ENCODE measurements at places on chromosomes 3 and 15.

DNA sequence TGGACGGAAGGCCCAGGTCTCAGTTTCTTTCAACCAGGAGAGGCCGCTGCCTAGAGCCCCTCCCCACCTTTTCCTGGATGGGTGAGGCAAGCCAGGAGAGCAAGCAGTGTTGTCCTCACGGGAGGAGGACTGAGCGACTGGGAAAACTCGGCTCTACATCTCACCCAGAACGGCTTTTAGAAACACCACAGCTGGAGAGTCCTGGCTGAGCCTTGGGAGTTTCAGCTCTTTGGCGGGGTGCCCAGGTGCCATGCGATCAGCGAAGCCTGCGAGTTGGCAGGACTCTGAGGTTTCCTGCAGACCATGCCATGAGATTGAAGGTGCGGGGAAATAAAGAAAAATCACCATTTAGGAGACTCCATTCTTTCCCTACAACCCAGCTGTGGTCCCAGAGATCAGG is 26.0 kb downstream of the PPCDC start:
- no peak for DNase-seq

DNA sequence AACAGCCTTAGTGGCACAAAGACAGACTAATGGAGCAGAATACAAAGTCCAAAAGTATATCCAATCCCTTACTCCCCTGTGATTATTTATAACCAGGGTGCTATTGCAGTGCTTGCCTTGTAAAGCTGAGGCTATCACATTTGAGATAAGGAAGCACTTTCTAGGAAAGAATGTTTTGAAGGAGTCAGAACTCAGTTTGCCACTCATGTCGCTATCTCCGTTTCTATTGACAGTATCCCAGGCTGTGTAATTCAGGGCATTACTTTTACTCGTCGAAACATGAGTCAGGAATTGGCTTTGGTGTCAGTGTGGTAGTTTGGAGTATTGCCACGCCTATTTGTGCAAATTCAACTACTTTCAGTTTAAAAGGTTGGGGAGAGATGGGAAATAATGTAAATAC is 78.4 kb downstream of the FBXL2 start:
- peak; percentile 76 for DNase-seq

DNA sequence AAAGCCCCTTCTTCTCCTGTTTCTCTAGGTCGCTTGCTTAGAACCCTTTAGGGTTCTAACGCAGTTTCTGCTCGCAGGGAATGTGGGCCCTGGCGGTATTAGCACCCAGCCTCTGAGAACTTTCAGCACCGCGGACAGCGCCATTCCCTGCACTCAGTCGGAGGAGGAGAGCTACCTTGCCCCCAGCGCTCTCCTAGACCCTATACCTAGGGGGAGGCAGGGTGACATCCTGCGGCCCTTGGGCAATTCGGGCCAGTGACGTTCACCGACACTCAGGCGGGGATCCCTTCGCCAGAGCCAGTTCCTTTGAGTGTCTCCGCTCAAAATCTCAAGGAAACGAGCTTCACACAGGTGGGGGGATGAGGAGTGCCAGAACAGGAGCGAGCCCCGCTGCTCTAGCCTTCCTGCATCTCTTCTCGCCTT is 1.3 kb downstream of the SLC7A14 start:
- peak; percentile 63 for DNase-seq

- DNase-seq = no peak
These were observed 126.3 kb upstream of the NANOGP8 start for GRCh38 chr15:35211240-35211902.

DNA sequence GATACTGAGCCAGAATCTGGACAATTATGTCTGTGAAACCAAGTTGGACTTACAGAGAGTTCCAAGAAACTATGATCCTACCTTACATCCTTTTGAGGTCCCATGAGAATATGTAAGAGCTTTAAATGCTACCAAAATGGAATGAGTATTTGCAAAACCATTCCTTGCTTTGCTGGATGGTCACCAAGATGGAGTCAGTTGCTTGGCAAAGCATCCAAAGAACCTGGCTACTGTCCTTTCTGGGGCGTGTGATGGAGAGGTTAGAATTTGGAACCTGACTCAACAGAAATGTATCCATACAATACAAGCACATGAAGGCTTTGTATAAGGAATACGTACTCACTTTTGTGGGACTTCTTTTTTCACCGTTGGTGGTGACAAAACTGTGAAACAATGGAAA is 36.2 kb downstream of the AP4E1 start:
- peak; percentile 19 for DNase-seq

DNA sequence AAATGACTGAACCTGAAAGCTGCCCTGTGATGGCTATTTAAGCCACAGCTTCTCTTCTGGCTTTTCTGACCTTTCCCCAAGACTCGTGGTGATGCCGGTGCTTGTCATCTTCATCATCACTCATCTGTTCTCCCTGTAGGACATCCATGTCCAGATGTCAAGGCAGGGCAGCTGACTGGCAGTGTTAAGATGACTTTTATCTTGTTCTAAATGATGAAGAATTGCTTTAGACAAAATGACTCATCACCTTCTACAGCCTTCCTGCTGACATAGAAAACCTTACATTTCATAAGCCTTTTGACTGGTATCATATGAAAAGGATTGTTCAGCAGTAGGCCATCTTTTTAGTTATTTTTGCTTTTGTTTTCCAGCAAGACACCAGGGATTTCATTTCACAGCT is 67.0 kb upstream of the GPR149 start:
- peak; percentile 10 for DNase-seq

- no peak for DNase-seq
These were observed 42.7 kb upstream of the TFRC start for GRCh38 chr3:196124608-196125007.

- no peak for DNase-seq
These were observed 14.2 kb downstream of the CHRM5 start for GRCh38 chr15:33982516-33982915.

- DNase-seq = no peak
These were observed 1.2 kb downstream of the RASGRF1 start for GRCh38 chr15:79089331-79089889.

DNA sequence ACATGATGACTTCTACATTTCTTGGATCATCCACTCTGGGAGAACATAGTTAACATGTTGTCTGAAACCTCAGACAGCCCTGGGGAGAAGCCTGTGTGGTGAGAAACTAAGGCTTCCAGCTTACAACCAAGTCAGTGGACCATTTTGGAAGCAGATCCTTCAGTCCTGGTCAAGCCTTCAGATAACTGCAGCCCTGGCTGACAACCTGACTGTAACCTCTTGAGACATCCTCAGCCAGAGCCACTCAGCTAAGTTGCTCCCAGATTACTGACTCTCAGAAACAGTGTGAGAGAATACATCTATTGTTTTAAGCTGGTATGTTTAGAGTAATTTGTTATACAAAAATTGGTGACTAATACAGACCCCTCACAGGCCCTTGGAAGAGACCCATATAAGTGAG is 50.9 kb upstream of the KPNA4 start:
- DNase-seq = peak; percentile 9

DNA sequence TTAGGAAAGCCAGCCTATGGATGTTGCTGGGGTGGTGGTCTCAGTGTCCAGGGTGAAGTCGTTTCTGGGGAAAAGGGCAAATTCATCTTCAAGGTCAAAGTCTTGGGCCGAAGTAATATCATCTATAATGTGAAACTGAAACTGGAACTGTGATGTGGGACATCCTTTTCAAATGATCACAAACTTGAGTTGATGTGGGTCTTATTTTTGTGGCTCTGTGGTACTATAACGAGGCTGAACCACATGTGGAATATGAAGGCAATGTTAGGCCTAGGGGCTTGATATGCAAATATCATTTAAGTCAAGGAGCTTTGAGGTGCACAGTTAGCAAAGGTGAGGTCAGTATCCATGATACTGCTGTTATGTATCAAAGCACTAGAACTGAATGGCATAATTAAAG is 1.5 kb upstream of the CD200R1L start:
- no peak for DNase-seq

GRCh38 chr3:110139821-110140220 is 802.5 kb upstream of the DPPA4 start:
- DNase-seq = no peak

DNA sequence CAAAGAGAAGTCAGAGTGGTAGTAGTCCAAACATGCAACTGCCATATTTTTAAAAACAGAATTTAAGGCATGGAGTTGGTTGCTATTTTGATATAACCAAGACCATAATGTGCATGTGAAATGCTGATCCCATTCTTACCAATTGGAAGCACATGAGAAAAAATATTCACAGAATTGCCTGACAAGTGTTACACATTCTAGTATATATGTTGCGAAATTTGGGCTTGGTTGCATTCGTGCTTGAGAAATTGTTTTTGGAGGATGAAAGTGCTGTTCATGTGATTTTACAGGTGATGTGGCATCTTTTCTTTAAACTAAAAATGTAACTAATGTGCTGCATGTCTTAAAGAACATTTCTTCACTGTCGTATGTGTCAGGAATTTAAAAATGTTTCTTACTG is 199.7 kb downstream of the CHL1 start:
- peak; percentile 17 for DNase-seq

DNA sequence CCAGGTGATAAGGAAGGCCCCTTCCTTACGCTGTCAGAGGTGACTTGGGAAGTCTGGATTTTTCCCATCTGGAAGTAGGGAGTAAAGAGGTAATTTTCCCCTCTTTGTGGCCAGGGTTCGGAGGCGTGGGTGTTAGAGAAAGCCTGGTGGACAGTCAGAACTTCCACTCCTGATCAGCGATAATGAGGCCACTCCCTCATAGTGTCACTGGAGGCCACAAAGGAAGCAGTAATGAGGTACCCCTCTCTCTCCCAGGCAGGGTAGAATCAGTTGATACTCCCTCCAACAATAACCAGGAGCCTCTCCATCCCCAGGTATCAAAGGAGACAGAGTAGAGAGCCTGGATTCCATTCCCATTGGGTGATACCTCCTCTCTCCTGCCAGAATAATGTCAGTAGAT is 30.0 kb downstream of the AP4E1 start:
- DNase-seq = no peak

DNA sequence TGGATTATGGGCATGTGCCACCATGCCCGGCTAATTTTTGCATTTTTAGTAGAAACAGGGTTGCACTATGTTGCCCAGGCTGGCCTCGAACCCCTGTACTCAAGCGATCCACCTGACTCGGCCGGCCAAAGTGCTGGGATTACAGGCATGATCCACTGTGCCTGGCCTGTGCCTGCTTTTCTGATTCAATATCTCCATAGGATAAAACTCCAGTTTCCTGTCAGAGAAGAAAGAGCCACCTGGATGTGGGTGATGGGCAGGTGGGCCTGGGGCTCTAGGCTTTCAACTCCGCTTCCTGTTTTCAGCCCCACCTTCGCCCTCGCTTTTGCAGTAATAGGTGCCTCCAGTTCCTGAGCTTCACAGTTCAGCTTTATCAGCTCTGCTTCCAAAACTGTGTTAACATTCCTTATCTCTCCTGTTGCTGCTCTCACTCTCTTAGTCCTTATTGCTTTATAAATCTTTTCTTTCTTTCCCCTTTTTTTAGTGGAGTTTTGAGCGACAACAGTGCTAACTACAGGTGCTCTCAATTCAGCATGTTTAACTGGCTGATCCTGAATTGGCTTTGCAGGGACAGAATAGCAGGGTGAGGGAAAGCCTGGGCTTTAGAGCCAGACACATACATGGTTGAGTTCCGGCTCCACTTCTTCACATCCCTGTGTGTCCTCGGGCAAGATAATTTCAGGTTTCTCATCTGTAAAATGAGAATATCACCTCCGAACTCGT is 21.1 kb upstream of the PDE8A start:
- no peak for DNase-seq

GRCh38 chr3:171195686-171196085 is 169.2 kb upstream of the SLC2A2 start:
- no peak for DNase-seq

GRCh38 chr3:25747033-25747432 is 36.2 kb downstream of the NGLY1 start:
- DNase-seq = no peak

DNA sequence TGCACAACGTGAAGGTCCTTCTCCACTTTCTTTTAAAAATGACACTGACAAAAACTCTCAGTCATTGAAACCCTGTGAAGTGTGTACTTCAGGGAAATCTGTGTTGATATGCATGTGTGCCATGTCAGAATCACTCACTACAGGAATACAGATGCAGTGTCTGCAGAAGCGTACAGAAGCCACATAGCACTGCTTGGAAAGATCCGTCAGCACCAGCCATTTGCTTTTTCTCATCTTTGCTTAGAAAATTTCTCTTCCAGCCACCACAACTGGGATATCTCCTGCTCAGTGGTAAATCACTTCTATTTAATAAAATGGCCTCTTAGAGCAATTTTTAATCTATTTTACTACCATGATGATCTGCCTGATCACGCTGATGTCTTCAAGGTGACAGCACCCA is 91.3 kb upstream of the ARHGEF26 start:
- DNase-seq = no peak

DNA sequence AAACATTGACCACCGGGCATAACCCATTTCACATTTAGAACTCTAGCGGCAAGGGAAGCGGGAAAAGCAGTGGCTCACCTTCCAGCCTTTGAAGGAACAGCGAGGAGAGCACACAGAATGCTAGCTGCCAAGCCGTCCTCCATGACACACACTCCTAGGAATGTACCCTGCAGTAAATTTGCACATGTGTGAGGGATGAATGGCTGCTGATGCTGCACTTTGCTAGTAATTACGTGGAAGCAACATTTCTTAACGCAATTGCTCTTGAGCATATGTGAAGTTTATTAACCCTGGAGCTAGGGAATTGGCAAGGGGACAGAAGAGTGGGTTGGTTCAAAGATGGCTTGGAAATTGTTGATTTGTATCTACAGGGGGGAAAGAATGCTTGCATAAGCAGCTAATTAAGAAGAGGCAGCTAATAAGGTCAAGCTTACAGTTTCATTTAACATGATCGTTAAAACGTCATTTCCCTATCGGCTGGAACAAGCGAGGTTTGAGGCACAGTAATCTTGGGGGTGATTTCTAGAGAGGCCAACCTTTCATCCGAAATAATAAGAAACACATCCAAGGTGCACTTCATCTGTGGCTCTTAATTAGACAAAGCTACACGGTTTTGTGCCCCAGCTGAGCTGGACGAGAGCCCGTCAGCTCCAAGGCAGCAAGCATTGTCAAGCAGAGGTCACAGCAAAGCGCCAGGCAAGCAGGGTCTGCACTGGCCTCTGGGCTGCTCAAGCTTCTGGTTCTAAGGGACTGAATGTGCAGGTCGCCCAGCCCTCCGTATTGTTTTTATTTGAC is 123.4 kb downstream of the CHSY1 start:
- DNase-seq = peak; percentile 99

GRCh38 chr3:124201226-124201625 is 209.3 kb upstream of the ROPN1 start:
- DNase-seq = no peak

DNA sequence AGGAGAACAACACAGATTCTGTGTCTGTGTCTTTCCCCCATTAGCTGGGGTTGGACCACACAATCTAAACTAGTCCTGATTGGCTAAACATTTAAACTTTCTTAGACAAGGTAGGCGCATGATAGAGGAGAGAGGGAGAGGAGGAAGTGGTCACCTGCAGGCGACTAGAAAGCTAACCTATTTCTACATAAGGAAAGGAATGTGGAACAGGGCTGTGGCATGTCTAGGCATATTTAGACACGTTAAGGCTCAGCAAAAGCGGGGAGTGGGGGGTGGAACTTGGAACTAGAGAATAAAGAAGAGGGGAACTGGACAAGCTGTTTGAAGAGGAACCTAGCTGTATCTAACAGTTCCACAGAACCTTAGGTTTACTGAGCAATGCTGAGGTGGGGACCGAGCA is 12.8 kb downstream of the LRRC28 start:
- no peak for DNase-seq

- no peak for DNase-seq
These were observed 707.8 kb upstream of the LMCD1 start for GRCh38 chr3:7793786-7794185.
